ENCODE measurements at places on chromosomes 3 and 15. TPM values are rescaled to one million over a fixed set of nuclear protein-coding genes. Genes with fewer than 3 reads are reported as not detected.

The TMEM42 gene
- total RNA-seq, result 14.7 TPM

The GNAT1 gene
- total RNA-seq, result not detected

The SHC4 gene
- 1.2 TPM for total RNA-seq

The CRYBG3 gene
- total RNA-seq, result 11.5 TPM

The MFAP1 gene
- total RNA-seq, result 26.9 TPM

The CAND2 gene
- total RNA-seq, result 5.0 TPM

The ADPGK gene
- 71.1 TPM for total RNA-seq
